ENCODE measurements at places on chromosomes 7 and 10. TPM values are rescaled to one million over a fixed set of nuclear protein-coding genes. Genes with fewer than 3 reads are reported as not detected.

GRCh38 chr7:139748941-139749340 lies 28.9 kb downstream of the HIPK2 start:
- H3K27ac ChIP-seq, result no peak overlapping the region
- no peaks in the 10 kb centered on the region for H3K36me3 ChIP-seq
- H3K4me1 ChIP-seq, result no peaks in the 10 kb centered on the region
- no peak for DNase-seq
- no peaks in the 10 kb centered on the region for H3K27me3 ChIP-seq
- no peak overlapping the region for H3K4me3 ChIP-seq

DNA sequence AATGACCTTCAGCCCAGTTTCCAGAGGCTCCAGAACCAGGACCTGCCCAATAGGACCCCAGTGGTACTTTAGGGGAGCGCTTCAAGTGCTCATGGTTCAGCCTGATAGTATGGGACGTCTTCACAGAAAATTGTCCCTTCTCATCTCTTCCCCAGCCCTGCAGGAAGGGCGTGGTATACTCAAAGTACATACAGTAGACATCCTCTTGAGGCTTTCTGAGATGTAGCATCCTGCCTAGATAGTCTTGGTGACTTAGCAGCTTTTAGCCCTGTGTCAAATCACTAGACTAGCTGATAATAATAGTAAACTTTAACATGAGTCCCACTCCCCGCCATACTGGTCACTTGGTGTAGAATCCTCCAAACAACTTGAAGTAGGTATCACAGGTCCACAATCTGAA lies 193.2 kb downstream of the CYP26A1 start:
- no peaks in the 10 kb centered on the region for H3K36me3 ChIP-seq
- DNase-seq, result no peak
- H3K27ac ChIP-seq, result no peak overlapping the region
- no peaks in the 10 kb centered on the region for H3K4me1 ChIP-seq
- H3K4me3 ChIP-seq, result no peak overlapping the region

- no peaks in the 10 kb centered on the region for H3K27me3 ChIP-seq
- H3K27ac ChIP-seq, result no peak overlapping the region
- no peak overlapping the region for H3K4me3 ChIP-seq
- DNase-seq, result no peak
- no peaks in the 10 kb centered on the region for H3K36me3 ChIP-seq
- no peaks in the 10 kb centered on the region for H3K4me1 ChIP-seq
Observed at GRCh38 chr10:29908962-29909361, 150.4 kb downstream of the JCAD start.

- no peak overlapping the region for H3K4me3 ChIP-seq
- H3K27ac ChIP-seq, result no peak overlapping the region
- no peak for DNase-seq
- peaks cover 74% of the 10 kb centered on the region for H3K4me1 ChIP-seq
Observed at GRCh38 chr10:122290833-122291532, 19.9 kb downstream of the BTBD16 start.

DNA sequence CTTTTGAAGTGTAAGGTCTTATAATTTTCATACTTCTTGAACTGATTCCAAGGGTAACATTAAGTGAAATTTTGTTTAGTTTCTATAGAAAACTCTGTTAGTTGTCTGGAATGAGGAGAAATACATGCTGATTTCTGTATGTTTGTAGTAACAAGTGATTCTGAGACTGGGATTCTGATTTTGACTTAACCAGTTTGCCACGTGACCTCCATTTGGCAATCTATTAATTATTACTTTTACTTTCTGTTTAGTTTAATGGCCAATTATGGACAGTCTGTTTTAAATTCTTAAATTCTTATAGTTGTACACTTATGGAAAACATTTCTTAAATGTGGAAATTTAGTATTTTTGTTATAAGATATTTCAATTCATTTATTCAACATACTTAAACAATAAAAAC lies 163.1 kb downstream of the ADK start:
- DNase-seq, result no peak
- H3K27me3 ChIP-seq, result no peaks in the 10 kb centered on the region
- H3K4me1 ChIP-seq, result 0 out of 2 replicates have a peak, but pooled peaks cover 5% of the 10 kb centered on the region

DNA sequence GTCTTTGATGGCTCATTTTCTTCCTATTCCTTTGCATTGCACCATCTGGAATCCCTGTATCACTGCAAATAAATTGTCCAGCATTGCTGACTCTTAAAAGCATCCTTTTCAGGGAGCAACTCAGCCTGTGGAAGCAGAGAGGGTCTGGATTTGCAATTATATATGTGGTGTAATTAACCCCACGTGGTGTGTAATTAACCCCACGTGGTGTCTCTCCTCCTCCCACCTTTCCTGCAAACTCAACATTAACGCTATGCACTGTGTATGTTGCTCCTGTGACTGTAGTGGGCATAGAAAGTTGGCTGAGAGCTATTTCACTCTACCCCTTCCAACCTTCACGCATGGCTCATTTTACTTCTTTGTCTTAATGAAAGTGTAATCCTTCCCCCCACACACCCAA lies 689.0 kb upstream of the COBL start:
- no peaks in the 10 kb centered on the region for H3K36me3 ChIP-seq
- no peak for DNase-seq
- no peak overlapping the region for H3K27ac ChIP-seq
- no peaks in the 10 kb centered on the region for H3K27me3 ChIP-seq
- no peak overlapping the region for H3K4me3 ChIP-seq
- no peaks in the 10 kb centered on the region for H3K4me1 ChIP-seq

- DNase-seq, result no peak
- no peaks in the 10 kb centered on the region for H3K36me3 ChIP-seq
- peaks cover 8% of the 10 kb centered on the region for H3K27me3 ChIP-seq
- no peak overlapping the region for H3K27ac ChIP-seq
Observed at GRCh38 chr10:121288011-121288410, 310.2 kb downstream of the FGFR2 start.

DNA sequence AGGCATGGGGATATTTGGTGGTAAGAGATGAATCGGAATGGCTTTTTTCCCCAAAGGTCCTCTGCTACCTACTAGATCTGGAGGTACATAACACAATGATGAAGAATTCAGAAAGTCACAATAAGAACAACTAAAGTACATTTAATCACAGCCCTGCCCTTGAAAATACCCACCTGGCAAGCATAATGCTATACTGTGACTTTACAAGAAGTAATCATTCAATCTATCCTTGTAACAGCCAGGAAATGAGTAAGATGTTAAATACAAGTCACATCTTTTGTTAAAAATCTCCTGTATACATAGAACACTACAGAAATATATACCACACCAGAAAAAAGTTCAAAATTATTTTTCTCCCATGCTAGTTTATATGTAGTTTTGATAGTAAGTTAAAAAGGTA lies 108.3 kb upstream of the ABCB5 start:
- no peak overlapping the region for H3K27ac ChIP-seq
- DNase-seq, result no peak
- no peak overlapping the region for H3K4me3 ChIP-seq
- H3K4me1 ChIP-seq, result no peaks in the 10 kb centered on the region
- no peaks in the 10 kb centered on the region for H3K27me3 ChIP-seq
- H3K36me3 ChIP-seq, result no peaks in the 10 kb centered on the region

DNA sequence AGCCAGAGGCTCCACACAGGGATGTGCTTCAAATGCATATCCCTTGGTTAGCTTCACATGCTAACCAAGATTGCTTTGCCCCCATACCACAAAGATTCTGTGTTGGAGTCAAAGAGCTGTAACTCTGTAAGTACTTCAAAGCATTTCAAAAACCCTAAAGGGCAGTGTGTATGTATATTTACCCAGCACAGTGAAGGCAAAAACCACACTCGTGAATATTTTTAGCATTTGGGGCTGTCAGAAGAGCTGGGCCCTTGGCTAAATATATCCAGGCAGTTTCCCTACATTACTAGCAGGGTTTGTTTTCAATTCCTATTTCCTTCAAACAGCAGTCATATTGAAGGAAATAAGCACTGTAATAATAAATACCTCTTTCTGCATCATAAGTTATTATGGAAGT lies 84.2 kb upstream of the STEAP1B start:
- H3K4me1 ChIP-seq, result peaks cover 55% of the 10 kb centered on the region
- peak overlapping the region; percentile 84 for H3K27ac ChIP-seq
- no peaks in the 10 kb centered on the region for H3K36me3 ChIP-seq
- no peaks in the 10 kb centered on the region for H3K27me3 ChIP-seq
- DNase-seq, result no peak
- no peak overlapping the region for H3K4me3 ChIP-seq

DNA sequence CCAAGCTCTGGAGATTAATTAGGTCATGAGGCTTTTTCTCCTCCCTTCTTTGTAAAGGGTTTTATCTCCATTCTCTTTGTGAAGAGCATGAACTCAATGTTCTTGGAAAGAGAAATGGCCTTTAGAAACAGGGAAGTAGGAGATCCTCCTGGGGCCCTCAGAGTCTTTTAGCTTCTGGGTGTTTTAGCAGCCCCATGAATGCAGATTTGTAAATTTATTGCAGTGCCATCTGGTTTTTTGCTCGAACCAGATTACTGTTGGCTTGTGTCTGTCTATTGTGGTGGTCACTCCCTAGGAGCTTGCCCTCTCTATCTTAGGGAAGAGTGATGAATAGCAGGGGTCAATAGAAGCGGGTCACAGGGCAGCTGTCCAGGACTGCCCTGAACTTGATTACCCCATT lies 110.6 kb downstream of the BTRC start:
- no peaks in the 10 kb centered on the region for H3K4me1 ChIP-seq
- H3K27me3 ChIP-seq, result no peaks in the 10 kb centered on the region
- no peak overlapping the region for H3K27ac ChIP-seq
- H3K36me3 ChIP-seq, result no peaks in the 10 kb centered on the region
- no peak for DNase-seq
- no peak overlapping the region for H3K4me3 ChIP-seq

GRCh38 chr7:859359-860030 lies 16.9 kb upstream of the GET4 start:
- no peaks in the 10 kb centered on the region for H3K4me1 ChIP-seq
- H3K27ac ChIP-seq, result no peak overlapping the region
- H3K4me3 ChIP-seq, result no peak overlapping the region
- peaks cover 46% of the 10 kb centered on the region for H3K36me3 ChIP-seq

DNA sequence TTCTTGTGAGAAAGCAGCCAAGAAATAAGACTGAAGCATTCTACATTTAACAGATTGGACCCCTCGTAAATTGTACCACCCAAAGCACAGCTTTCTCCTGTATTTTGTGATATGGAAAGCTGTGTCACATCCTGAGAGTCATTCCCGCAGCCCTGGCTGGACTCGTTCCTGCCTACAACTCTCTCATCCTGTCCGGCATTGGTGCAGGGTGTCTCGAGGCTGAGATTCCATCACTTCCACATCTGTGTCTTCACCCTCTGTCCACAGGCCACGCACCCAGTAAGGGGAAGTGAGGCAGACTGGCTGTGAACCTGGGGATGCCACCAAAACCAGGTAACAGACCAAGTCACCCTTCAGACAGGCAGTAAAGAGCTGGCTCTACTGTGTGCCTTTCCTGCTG lies 146.2 kb upstream of the KLF6 start:
- H3K36me3 ChIP-seq, result no peaks in the 10 kb centered on the region
- no peaks in the 10 kb centered on the region for H3K4me1 ChIP-seq
- no peak overlapping the region for H3K4me3 ChIP-seq
- H3K27ac ChIP-seq, result no peak overlapping the region

DNA sequence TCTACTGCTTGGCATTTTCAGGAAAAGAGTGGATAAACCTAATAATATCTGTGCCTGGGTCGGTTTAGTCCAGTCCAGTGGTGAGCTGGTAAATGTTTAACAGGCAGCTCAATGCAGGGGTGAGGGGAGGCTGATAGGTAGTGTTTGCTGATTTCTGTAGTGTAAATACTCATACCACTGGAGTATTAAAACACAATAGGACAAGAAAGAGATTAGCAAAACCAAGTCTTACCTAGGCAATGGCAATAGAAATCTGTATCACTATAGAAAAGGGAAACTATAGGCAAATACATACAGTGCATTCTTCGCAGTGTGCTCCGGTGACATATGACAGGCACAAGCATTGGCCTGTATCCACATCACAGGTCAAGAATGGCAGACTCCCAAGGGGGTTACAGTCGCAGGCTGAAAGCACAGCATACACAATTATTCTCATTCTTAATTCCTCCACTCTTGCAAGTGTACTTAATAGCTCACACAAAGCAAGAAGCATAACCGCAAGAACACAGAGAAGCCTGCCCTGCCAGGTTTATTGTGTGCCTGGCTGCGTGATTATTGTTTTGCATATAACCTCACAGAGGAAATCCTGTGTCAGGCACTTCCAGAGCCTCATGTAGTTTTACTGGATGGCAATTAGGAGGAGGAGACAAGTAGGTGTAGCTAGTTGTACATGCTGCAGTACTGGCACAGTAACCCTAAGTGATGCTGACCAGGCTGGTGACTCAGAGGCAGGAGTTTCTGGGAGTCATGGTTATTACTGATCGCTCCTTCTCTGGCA lies 35.0 kb downstream of the LAMB4 start:
- no peaks in the 10 kb centered on the region for H3K27me3 ChIP-seq
- H3K36me3 ChIP-seq, result no peaks in the 10 kb centered on the region
- H3K4me3 ChIP-seq, result no peak overlapping the region
- peak; percentile 26 for DNase-seq

GRCh38 chr10:127908106-127908958 lies 1.4 kb downstream of the PTPRE start:
- H3K27ac ChIP-seq, result peak overlapping the region; percentile 68
- peaks cover 35% of the 10 kb centered on the region for H3K4me1 ChIP-seq
- H3K36me3 ChIP-seq, result no peaks in the 10 kb centered on the region
- DNase-seq, result peak; percentile 70

- H3K36me3 ChIP-seq, result no peaks in the 10 kb centered on the region
- H3K4me1 ChIP-seq, result no peaks in the 10 kb centered on the region
- no peak overlapping the region for H3K27ac ChIP-seq
- H3K4me3 ChIP-seq, result no peak overlapping the region
Observed at GRCh38 chr10:61078542-61079275, 134.7 kb upstream of the RHOBTB1 start.

GRCh38 chr10:78346721-78347120 lies 313.1 kb downstream of the RPS24 start:
- no peak for DNase-seq
- H3K27ac ChIP-seq, result no peak overlapping the region
- H3K36me3 ChIP-seq, result no peaks in the 10 kb centered on the region
- peaks cover 9% of the 10 kb centered on the region for H3K27me3 ChIP-seq

DNA sequence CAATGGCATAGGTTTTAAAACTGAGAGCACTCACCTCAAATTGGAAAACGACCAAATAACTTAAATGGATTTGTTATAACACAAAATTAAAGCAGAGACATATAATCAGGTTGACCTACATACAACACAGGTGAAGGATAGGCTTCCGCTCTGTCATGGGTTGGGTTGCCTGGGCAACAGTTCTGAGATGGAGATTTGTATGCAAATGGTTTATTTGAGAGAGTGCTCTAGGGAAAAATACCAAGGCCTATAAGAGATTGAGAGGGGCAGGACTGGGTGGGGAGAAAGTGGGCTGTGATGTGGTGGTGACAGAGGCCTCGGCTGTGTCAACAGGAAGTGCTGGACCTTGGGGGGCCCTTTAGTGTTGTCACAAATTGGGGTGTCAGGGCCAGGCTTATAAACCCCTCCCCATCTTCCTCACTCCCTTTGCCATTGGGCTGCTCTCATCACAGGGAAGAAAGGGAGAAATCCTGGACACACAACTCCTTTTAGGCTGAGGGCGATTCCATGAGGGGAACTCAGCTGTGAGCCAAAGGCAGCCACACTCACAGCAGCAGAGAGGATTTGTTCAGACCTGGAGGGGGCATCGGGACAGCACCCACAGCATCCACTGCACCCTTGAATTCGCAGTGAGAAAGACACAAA lies 105.4 kb upstream of the LYZL1 start:
- no peaks in the 10 kb centered on the region for H3K27me3 ChIP-seq
- H3K4me1 ChIP-seq, result no peaks in the 10 kb centered on the region
- no peak for DNase-seq
- no peak overlapping the region for H3K4me3 ChIP-seq
- no peak overlapping the region for H3K27ac ChIP-seq

INSYN2A gene
- not detected for total RNA-seq

HOXA7 gene
- total RNA-seq, result not detected

ADAM22 gene
- total RNA-seq, result 14.0 TPM

EVX1 gene
- not detected for total RNA-seq

AKR1C8 gene
- 2.7 TPM for total RNA-seq

TEX47 gene
- total RNA-seq, result not detected

MUC12 gene
- 3.8 TPM for total RNA-seq

CYP3A5 gene
- 3.2 TPM for total RNA-seq

ST8SIA6 gene
- 0.60 TPM for total RNA-seq

CAMK2B gene
- 0.15 TPM for total RNA-seq

Data from PC-9 (cell line).